Iris pigment epithelial cell (primary cell): ENCODE measurements at places on chromosomes 12 and 14.

DNA sequence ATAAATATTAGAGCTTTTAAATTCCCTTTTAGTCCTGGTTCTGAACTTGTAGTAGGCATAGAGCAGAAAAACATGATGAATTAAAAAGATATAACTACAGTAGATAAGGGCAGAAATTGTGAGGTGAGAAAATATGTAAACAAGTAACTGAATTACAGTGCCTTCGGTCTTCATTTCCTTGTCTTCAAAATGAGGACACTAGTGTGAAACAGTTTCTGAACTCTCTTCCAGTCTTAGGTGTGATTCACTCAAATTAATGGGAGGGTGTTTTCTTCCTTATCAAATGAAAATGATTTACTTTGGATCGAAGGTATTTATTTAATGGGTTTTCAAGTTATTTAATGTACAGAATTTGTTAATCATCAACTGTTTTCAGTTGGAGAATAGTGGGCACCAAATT lies 1.5 kb downstream of the FGD4 start:
- DNase-seq, result no peak

DNA sequence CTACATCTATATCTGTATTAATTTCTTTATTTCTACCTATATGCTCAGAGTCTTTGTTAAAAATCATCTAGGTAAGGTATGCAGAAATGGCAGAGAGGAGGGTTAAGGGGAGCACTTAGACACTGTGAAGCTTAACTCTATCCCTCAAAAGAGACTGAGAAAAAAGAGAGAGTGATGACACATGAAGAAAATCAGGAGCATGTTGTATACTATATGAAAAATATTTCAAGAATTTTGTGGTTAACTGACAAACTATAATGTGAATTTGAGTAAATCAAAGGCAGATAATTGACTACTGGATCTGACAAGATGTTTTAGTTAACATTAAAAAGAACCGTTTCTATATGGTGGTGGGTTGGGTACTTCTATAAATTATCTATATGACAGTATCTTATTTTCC lies 1814.2 kb upstream of the SEL1L start:
- DNase-seq, result peak; percentile 55

DNA sequence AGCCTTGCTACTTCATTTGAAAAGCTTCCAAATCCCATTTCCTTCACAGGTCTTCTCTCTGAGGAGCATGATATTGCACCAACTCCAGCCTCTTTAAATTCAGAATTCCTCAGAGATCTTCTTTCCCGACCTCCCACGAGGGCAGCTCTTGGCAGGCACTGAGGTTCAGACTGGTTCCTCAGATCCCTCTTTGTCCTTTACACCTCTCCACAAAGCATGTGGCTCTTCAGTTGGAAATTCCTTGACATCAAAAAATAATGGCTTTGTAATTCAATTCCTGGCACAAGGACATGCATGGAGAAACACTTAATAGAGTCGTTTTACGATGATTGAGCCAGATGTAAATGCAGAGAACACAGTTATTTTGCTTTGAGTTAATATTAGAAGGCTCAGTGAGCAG lies 63.2 kb upstream of the TMX1 start:
- DNase-seq, result no peak

- DNase-seq, result no peak
Observed at GRCh38 chr14:45028107-45028626, 55.7 kb upstream of the PRPF39 start.

DNA sequence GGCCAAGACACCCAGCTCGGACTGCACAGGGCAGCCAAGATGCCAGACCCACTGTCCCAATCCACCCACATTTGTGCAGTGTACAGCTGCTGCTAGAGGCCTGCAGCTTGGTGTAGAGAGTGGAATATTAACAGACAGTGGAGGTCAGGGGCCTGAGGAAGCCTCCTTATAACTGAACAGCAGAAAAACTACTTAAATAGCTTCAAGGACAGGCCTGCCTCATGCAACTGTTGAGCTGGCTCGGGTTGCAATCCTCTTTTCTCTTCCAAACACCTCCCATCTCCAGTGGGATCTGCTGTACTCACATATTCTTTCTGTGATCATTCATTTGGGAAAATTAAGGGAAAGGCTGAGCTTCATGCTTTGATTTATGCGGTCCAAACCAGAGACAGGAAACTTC lies 1043.2 kb upstream of the TMEM132C start:
- DNase-seq, result no peak

DNA sequence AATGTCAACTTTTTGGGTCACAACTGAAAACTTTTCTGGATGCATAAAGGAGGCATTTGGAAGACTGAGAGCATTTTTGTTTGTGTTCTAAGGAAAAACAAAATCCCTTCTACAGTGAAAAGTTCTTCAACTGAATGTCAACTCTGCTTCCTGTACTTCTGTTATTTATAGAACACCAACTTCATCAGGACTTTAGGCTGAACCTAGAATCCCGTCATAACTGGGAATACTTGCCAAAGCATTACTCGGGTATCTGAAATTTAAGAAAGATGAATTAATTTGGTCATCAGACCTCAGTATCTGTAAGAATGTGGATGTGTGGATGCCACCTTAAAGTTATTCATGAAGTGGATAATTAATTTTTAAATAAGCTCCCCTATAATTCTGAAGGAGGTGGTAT lies 73.2 kb downstream of the FERMT2 start:
- peak; percentile 62 for DNase-seq

- peak; percentile 74 for DNase-seq
Observed at GRCh38 chr14:26808407-26808806, 210.6 kb upstream of the NOVA1 start.

DNA sequence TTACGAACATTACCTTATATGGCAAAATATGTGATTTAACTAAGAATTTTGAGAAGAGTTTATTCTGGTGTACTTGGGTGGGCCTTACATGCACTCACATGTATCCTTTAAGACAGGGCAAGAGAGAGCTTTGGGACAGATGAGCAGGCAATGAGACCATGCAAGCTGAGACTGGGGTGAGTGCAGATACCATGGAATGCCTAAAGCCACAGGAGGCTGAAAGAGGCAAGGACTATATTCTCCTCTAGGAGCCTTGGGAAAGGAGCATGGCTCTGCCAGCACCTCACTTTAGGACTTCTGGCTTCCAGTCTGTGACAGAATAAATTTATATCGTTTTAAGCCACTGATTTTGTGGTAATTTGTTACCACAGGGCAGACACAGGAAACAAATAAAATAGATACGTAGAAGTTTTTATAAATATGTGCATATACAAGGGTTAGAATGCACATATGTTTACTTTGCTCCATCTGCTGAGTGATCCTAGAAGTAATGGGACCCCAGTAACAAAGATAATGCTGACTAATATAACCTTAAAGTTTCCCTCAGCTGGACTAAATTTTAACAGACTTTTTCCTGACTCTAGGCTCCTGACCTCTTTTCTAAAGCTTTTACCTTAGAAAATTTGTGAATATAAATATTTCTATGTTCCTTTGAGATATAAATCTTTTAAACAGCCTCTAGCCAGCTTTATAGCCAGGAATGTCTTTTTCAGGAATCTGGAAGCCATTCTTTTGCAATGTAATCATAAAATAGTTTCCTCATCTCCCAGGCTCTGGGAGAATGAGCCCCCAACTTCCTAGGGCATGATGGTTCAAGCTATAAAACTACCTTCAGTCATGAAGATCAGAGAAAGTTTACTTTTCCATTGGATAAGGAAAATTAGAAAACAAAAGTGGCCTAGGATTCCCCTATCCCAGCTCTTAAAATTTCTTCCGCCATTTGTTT lies 216.8 kb downstream of the PPFIA2 start:
- DNase-seq, result peak; percentile 27

- DNase-seq, result no peak
Observed at GRCh38 chr12:6157482-6157881, 33.0 kb upstream of the VWF start.

- DNase-seq, result no peak
Observed at GRCh38 chr14:104384776-104385071, 194.8 kb upstream of the C14orf180 start.

- peak; percentile 37 for DNase-seq
Observed at GRCh38 chr14:38366374-38366773, 110.5 kb upstream of the CLEC14A start.

- peak; percentile 66 for DNase-seq
Observed at GRCh38 chr14:36773136-36773540, 111.5 kb downstream of the PAX9 start.

GRCh38 chr14:26597589-26598080 lies at the start of gene NOVA1:
TSS of gene NOVA1 (minus strand) at chr14:26598033. CDS start at chr14:26597436, 597 bp downstream.
- DNase-seq, result peak; percentile 2

- no peak for DNase-seq
Observed at GRCh38 chr12:9001233-9001632, 11.9 kb downstream of the KLRG1 start.

DNA sequence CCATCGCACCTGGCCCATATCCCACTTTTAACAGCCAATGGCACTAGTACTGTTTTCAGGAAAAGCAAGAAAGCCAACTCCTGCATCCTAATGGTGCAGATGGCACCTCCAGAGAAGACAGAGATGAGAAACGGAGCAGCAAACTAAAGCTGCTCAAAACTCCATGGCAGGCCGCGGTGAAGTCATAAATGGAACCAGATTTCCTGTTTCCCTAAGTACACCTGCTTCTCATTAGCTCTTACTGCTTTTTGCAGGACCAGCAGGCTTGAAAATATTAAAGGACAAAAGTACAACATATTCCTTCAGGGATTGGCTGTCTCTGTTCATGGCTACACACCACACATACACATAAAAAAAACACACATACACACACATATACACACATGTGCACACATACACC lies 36.7 kb upstream of the LGALS3 start:
- DNase-seq, result no peak

GRCh38 chr12:5493018-5493417 lies 61.1 kb downstream of the NTF3 start:
- DNase-seq, result no peak

DNA sequence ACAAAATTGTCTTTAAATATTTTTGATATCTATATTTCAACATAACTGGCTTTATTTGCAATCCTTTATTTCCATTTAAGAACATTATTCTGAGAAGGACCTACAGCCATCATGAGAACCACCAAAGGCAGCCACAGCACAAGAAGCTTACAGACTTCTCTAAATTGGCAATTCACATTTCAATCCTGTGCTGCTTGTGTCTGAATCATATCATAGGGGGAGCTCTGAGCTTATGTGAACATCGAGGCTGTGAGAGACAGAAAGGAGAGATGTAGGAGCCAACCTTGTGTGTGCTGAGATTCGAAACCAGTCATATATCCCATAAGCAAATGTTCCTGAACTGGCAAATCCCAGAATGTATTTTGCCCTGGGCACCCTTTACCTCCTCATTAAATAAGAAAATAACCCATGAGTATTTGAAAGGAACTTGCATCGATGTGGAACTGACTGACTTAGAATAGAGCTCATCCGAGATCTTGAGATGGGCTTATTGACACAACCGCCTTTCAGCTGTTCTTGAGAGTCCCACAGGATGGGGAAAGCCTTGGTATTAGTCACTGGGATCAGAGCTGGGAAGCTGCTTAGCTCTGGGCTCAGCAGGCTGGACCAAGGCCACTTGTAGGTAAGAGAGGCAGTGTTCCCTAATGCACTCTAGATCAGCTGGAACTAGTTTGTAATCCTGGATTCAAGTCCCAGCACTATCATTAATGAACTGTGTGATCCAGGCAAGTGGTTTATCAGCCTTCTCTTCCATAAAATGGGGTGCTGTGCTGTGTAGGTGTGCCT lies 329.8 kb downstream of the CACNA1C start:
- DNase-seq, result peak; percentile 26

DNA sequence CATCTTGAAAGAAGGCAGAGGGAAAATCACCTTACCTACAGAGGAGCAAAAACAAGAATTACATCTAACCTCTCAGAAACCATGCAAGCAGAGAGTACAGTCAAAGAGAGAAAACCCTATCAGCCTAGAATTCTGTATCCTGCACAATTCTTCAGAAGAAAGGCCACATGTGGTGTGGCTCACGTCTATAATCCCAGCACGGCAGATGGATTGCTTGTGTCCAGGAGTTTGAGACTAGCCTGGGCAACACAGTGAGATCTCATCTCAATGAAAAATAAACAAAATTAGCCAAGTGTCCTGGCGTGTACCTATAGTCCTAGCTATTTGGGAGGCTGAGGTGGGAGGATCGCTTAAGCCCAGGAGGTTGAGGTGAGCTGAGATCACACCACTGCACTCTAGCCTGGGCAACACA lies 48.2 kb downstream of the ATF7 start:
- no peak for DNase-seq

DNA sequence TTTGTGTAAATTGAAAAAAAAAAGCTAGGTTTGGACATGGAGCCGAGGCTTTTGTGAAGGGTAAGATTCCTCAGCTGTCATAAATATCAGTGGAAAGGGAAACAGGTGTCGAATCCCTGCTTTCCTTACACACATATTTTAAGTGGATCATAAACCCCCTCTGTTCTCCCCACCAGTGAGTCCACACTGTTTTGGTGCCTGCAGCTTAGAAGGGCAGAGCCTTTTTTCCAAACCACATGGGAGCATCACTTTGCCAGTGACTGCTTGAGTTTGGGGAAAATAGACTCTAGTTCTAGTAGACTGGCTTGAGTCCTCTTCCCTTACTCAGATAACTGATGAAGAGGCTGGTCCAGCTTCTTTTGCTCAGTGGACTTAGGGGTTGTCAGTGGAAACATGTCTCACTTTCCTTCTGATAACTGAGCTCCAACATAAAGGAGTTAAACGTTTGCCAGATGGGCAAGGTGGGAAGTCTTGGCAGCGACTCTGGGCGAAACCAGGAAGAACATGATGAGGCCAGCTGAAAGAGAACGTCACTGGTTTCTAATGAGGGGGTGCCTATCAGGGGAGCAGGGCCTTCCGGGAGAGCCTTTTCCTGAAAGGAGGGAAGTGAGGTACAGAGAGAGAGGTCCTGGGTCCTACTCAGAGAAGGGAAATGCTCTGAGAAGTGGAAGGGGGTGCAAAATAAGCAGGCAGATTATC lies 168.1 kb upstream of the PARP11 start:
- no peak for DNase-seq

DNA sequence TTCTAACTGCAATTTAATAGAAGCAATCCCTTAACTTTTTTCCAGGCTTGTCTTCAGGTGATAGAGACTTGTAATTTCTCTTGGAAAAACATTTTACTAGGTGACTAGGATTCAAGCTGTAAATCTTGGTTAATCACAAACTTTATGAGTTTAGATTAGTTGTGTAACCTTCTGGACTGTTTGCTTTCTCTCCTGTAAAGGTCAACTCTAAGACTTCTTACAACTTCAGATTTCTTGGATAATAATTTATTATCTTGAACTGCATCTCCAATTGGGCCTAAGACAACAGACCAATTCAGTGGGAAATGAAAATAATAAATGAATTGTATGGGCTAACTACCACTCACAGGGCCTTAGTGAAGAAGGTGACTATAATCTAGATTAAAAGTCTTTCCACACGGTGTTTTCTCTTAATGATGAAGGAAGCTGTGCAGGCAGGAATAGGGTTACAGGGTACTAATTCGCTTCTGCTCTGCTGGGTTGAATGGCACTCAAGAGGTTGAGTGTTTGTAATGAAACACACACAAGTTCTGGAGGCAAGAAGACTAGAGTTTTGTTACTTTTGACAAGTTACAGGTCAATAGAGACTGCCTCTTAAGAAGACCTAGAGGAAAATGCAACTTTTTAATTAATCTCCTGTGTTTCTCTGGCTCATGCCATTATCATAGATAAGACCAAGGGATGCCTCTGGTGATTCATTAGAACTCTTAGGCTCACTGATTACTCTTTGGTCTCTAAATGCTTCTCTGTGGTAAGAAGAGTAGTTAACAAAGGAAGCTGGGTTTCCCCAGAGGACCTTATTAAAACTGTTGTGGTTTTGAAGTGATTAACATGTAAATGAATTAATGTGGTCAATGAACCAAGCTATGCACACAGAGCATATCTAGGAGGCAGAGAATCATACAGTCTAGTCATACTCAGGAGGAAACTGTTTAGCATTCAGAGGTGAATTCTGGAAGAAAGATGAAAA lies 30.0 kb upstream of the OR4E1 start:
- no peak for DNase-seq
